ENCODE measurements at places on chromosomes 3 and 15. TPM values are rescaled to one million over a fixed set of nuclear protein-coding genes. Genes with fewer than 3 reads are reported as not detected.

DNA sequence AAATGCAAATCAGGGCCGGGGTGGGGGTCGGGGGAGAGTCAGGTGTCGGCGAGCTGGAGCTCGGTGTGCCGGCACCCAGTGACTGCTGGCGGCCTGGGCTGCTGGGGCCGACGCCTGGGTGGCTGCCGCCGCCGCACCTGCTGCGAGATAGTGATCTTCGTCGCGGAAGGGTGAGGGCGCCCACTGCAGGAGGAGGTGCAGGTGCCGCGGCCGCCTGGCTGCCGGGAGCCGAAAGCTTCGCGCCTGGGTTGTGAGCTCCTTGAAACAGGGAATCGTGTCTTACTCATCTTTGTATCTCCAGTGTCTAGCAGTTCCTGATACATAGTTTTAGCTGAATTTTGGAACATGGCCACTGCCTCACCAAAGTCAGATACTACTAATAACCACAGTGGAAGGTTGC lies 64.0 kb upstream of the CPOX start:
- DNase-seq = no peak

GRCh38 chr3:127815641-127816605 lies 6.4 kb downstream of the MGLL start:
- DNase-seq = no peak

DNA sequence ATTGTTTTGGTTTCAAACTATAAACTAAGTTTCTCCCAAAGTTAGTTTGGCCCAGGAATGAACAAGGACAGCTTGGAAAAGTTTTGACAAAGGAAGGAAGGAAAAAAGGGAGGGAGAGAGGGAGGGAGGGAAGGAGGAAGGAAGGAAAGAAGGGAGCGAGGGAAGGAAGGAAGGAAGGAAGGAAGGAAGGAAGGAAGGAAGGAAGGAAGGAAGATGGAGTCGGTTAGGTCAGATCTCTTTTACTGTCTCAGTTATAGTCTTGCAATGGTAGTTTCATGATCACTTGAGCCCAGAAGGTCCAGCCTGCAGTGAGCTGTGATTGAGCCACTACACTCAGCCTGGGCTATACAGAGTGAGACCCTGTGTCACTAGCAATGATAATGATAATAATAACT lies 12.3 kb upstream of the UBXN7 start:
- no peak for DNase-seq

- DNase-seq = no peak
Measured at GRCh38 chr15:69117431-69117871, 43.0 kb upstream of the GLCE start.

DNA sequence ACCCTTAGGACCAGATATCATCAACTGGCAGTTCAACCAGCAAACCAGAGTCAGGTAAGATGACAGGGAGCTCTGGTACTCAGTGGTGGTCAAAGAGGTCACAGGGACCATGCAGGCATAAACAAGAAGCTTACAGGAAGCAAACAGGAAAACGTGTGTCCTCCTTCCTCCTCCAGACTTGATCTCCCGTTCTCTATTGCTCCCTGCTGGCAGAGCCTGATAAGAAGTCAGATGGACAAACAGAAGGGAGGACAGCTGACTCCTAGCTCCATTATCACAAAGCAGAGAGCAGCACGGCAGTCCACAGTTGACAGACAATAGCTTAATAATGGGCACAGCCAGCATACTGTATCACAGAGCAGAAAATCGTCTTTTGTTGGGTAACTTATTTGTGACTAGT lies 156.5 kb upstream of the SLC2A2 start:
- DNase-seq = no peak

- no peak for DNase-seq
Measured at GRCh38 chr3:156681002-156681401, 6.6 kb downstream of the TIPARP start.

DNA sequence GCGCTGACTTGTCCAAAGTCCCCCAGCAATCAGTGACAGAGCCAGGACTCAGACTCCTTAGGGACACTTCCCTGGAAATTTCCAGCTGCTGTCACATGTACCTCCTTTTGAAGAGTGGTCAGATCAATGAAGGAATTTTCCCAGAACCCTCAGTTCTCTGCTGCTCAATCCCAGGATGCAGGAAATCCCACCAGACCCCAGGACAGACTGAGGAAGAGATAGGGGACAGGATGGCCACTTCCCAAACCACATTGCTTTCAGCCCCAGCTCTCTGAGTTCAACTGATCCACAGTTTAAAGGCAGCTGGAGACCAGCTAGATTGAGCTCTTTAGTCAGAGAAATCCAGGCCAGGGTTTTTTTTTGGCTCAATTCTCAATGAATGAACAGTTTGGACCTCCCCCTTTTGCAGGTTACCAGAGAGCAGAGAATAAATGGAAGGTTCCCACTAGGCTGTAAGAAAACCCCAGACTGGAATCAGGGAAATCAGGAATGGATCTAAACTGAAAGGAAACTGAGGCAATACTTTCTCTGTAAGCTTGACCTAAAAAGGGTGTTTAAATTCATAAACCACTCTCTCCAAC lies 1.5 kb downstream of the CYP1A1 start:
- DNase-seq = no peak

DNA sequence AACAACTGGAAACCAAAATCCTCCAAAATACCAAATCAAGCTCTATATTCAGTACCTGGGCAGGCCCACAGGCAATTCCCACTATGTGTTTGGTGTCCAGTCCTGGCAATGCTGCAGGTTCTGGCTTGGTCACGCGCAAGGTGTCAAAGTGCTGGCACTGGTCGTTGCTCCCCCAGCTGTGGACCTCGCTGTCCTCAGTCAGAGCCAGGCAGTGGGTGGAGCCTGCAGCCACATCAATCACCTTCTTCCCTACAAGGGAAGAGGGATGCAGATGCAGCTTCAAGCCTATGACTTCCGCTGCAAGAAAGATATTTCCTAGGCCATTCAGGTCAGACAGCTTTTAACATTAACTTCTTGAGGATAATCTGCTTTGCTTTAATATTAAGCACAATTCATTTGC lies 61.3 kb downstream of the HERC2 start:
- DNase-seq = peak; percentile 24

- no peak for DNase-seq
Measured at GRCh38 chr3:14823393-14823792, 4.6 kb downstream of the FGD5 start.

- no peak for DNase-seq
Measured at GRCh38 chr3:27613846-27614500, 108.2 kb downstream of the EOMES start.

GRCh38 chr3:153892126-153892525 lies 229.1 kb upstream of the ARHGEF26 start:
- no peak for DNase-seq

DNA sequence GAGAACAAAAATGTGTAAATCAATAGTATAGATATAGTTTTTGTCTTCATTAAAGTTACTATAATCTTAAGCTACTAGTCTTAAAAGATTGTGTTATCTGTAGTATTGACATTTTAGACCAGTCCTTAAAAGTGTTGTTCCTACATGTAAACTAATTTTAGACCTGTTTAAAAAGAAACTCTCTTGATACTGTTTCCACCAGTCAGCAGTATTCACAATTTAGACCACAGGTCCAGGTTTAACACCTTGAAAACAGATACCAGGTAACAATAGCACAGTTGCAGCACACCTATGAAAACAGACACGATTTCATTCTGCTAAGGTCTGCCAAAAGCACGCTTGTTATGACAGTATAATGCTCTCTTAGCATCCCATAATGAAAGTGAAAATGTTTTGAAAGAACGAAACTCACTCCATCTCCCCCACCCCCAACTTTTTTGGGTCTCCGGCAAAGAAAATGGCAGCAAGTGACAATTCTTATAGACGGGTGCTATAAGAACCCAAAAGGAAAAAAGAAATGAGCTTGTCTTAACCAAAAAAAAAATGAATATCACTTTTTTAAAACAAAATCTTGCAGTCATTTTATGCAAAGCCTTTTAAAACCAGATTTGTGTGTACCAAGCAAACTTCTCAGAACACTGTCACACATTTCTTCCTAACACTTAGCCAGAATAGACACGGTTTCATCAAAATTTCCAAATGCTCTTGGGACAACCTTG lies 1.6 kb downstream of the EIF4E3 start:
- DNase-seq = no peak

DNA sequence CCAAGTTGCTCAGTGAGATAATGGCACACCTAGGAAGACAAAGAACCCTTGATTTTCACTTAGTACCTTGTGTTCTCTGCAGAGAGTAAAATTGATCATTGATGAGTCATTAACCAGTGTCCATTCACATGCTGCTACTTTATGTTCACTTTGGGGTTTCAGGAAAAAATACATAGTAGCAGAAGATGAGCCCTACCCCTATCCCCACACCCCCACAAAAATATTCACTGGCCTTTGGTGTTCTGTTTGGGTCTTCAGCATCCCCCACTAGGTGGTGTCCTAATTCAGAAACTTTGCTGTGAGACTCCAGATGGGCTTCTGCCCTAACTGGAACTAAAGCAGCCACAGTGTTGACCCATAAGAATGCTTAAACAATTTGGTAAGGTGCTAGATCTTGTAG lies 178.8 kb downstream of the KLHL25 start:
- no peak for DNase-seq

DNA sequence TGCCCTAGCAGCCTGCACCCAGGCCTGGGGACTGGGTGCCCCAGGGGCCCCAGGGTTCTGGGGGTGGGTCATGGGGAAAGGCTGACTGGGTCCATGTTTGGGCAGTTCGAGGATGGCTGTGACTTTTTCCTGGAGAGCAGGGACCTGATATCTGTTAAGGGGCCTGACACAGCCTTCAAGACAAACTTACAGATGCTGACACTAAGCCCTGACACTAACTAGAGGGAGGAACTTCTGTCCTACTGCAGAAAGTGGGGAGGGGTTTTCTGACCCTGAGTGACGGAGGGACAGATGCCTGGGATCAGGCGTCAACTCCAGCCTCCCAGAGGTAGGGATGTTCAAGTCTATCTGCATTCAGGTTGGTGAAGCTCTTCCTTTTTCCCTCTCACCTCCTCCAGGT lies 45.0 kb upstream of the SLC6A11 start:
- DNase-seq = no peak

DNA sequence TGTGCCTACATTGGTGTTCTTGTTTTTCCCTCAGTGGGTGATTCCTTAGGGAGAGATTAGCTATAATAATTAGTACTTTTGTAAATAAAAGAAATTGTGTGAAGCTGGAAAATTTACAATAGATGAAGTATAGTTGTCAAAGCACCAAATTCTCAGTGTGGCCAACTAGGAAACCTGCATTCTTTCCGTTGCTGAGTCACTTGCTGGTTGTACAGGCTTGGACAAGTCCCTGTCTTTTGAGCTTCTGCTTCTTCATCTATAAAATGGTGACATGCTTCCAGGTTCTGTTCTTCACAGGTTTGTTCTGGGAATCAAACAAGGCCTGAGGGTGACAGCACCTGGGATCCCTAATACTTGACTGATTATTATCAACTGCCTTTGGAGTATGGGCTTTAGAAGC lies 184.1 kb upstream of the HES1 start:
- DNase-seq = no peak

ATP13A5 gene
- polyA plus RNA-seq = not detected

GP9 gene
- 0.09 TPM for polyA plus RNA-seq
